HuH-7.5 (cell line): ENCODE measurements at places on chromosomes 3 and 15.
A peak's percentile ranks its signal among the peaks of the same experiment; 100 is the strongest.

DNA sequence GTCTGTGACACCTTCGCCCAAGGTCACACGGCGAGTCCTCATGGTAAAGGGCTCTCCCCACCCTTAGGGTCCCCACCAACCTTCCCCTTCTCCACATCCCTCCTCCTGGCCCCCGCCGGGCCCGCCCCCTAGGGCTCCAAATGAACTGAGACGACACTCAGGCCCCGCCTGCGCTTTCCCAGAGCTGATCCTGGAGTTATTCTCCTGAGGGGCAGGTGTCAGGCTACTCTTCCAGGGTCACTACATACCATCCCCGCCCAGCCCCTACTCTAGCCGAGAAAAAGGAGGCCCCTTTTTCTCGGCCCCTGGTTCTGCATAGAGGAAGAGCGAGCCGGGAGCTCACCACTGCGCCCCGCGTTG is 292 bp downstream of the USP4 start:
- DNase-seq: peak; percentile 54

- peak; percentile 27 for DNase-seq
Measured at GRCh38 chr3:57078344-57078634, 17.8 kb downstream of the SPATA12 start.

DNA sequence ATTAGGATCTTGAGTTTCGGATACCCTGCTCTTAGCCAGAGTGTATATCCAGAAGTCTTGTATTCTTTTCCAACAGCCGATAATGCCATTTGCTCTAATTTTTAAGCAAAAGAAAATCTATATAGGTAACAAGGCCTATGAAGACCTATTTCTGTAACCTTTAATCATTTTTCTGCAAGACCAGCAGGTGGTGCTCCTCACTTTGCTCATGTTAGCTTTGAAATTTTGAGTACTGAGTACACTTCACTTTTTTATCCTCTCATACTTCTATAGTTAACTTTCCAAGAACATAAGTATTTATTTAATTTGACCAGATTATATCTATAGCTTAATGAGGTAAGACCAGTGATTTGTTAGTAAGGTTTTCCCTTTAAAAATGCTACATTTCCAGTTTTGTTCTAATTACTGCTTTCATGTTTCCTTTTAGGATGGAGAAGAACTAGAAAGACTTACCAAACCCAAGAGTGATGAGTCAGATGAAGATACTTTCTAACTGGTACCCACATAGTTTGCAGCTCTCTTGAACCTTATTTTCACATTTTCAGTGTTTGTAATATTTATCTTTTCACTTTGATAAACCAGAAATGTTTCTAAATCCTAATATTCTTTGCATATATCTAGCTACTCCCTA is 20.5 kb downstream of the SLC35A5 start:
- no peak for DNase-seq

DNA sequence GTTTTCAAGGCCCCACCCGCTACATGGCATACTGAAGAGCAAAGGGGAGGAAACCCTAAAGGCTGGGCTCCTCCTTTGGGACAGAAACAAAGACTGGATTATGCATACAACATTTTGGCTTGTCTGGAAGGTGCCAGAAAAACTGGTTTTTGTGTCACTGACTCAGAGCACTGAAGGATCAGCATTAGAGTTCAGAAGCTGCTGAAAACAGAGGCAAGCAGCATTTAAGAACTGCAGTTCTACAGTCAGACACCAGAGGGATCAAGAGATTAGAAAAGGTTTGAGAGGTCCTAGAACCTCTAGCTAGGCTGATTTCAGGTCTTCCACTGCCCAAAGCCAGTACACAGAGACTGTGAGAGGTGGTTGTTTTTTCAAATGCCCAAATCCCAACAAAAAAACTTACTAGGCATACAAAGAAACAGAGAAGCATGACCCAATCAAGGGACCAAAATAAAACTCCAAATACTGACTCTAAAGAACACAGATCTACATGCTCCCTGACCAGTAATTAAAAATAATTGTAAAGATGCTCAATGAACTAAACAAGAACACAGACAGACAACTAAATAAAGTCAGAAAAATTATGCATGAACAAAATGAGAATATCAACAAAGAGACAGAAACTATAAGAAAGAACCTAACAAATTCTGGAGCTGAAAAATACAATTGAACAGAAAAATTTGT is 91.2 kb downstream of the SENP2 start:
- DNase-seq: peak; percentile 69
